ENCODE measurements at places on chromosomes 5 and 9. TPM values are rescaled to one million over a fixed set of nuclear protein-coding genes. Genes with fewer than 3 reads are reported as not detected.

DNA sequence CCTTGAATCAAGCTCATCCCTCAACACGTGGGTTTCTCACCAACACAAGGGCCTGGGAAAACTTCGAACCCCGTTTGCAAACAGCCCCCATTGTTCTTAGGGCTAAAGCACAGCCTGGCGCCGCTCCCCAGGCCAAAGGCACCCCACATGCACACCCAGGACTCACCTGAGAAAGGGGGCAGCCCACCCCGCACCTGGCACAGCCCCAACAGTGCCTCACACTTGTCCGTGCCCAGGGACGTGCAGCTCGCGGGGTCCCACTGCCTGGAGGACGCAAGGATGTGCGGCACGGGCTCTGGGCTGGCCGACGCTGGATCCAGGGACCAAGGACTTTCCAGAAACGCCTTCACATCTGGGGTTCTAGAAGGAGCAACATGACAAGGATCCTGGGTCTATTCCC lies 2.8 kb downstream of the SOHLH1 start:
- DNase-seq: no peak

DNA sequence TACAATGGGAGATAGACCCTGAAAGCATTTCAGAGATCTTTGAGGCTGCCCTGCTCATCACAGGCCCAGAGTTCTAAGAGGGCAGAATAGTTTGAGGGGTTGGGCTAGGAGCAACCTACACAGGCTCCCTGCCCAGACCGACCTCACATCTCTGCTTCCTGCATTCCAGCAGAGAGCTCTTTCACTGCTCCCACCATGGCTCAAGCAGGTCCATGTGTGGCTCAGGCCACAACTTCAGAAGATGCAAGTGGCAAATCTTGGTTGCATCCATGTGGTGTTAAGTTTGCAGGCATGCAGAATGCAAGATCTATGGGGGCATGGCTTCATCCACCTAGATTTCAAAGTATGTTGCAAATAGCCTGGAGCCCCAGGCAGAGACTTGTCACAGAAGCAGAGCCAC lies 39.0 kb downstream of the GDA start:
- no peak for DNase-seq

DNA sequence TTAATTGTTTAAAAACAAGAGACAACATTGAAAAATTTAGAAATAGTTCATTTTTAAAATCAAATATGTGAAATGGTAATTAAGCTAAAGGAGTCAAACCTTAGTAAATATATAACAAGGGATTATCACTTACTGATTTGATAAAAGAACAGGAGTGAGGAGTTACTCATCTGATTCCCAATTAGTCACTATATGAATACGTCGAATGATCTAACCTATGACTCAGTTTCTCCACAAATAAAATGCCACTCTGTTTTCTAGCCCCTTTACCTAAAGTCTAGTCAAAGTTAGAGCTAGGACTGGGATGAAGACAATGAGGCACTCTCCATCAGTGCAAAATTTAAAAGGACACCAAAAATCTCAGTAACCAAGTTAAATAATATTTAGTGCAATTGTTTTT lies 70.4 kb upstream of the RASEF start:
- no peak for DNase-seq

Gene GOLPH3
- 130 TPM for total RNA-seq

Gene CARD9
- 1.7 TPM for total RNA-seq

Gene AIF1L
- total RNA-seq: 4.0 TPM

Data from colonic mucosa (tissue), 4 donors.